ENCODE measurements at places on chromosomes 2 and 18.

- DNase-seq: no peak
Observed at GRCh38 chr2:230356084-230356483, 29.1 kb downstream of the SP140L start.

DNA sequence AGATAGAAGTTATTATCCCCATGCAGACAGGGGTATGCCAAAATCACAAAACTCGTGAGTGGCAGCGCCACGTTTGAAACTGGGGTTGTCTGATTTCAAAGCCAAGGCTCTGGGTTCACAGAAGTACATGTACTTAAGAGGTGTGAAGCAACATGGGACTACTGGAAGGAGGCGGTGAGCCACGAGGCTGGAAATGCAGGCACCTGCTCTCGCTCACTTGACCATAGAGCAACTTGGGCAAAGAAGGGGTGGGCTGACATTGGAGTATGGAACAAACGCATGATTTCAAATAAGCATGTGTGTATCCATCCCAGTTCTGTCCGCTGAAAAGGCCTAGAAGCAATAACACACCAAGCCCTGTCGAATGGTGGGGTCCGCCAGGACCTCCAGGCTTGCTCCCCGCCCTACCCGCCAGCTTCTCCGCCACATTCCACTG is 593 bp upstream of the ACTR2 start:
- no peak for DNase-seq

- DNase-seq: no peak
Observed at GRCh38 chr18:27652480-27653121, 467.5 kb upstream of the CHST9 start.

DNA sequence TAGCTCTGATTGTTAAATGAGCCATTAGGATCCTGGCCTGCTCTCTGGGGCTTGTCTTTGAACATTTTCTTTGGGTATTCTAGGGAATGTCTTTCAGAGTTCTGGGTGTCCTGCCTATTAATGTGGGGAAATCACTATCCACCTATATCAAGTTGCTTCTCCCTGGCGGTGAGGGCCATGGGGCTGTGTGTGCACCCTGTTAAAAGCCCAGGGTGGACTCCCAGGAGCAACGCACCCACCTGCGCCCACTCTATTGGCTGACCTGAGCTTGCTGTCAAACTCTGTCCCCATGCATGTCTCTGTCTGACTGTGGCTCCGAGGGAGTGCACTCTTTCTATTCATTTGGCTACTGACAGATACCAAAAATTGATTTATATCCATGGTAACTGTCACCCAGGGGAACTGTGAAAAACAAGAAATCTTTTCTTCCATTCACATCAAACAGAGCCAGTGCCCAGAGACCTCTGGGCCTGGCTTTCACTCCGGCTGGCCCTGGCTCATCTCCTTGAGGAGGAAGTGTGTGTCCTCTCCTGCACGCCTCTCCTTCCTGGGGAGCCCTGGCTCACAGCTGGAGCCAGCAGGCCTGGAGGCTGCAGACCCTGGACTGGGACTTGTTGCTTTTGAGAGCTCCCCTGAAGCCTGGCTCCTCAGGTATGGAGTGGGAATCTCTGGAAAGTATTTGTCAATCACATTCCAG is 10.5 kb upstream of the TOGARAM2 start:
- DNase-seq: no peak

DNA sequence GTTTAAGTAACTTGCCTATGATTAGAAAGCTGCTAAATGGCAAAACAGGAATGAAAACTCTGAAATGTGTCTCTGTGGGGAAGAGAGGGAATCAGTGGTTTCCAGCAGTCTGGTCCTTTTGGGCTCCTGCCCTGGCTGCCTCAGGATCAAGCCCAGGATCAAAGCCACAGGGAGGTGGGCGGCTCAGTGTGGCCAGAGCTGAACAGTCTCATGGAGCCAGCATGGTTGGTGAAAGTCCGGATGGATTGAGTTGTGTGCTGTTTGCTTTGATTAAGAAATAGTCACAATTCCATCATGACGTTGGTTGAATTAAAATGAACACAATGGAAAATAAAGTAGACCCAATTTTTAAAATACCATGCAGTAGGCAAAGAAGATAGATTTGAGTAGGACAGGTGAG is 344.2 kb downstream of the LPIN1 start:
- no peak for DNase-seq

DNA sequence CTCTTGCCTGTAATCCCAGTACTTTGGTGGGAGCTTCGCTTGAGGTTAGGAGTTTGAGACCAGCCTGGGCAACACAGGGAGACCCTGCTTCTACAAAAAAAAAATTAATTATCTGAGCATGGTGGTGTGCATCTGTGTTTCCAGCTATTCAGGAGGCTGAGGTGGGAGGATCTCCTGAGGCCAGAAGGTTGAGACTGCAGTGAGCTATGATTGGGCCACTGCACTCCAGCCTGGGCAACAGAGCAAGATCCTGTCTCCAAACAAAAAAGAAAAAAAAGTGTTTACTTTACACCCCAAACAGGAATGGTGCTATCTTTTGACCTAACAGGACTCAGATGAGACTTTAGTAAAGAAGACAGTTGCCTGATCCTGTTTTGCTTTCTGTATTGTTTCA is 35.6 kb downstream of the MAL start:
- DNase-seq: no peak

- DNase-seq: no peak
Observed at GRCh38 chr2:29241955-29242565, 126.8 kb downstream of the CLIP4 start.

DNA sequence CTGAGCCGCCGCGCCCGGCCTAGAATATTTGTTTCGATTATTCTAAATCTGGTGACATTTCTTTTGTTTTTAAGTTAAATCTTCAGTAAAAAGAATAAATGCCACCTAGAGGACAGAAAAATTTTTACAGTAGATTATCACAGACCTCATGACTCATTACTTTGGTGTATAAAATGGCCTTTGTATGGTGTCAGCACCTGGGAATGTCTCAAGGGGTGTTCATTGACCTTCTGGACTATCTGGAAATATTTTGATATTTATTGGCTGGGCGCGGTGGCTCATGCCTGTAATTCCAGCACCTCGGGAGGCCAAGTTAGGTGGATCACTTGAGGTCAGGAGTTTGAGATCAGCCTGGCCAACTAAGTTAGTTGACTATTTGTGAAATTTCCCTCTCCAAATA is 30.3 kb upstream of the SLC30A6 start:
- DNase-seq: no peak

DNA sequence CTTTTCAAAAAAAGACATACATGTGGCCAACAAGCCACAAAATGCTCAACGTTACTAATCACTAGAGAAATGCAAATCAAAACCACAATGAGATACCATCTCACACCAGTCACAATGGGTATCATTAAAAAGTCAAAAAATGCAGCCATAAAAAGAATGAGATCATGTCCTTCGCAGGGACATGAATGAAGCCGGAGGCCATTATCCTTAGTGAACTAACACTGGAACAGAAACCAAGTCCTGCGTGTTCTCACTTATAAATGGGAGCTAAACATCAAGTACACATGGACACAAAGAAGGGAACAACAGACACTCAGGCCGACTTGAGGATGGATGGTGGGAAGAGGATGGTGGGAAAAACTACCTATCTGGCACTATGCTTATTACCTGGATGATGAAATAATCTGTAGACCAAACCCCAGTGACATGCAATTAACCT is 17.8 kb upstream of the ATL2 start:
- no peak for DNase-seq

DNA sequence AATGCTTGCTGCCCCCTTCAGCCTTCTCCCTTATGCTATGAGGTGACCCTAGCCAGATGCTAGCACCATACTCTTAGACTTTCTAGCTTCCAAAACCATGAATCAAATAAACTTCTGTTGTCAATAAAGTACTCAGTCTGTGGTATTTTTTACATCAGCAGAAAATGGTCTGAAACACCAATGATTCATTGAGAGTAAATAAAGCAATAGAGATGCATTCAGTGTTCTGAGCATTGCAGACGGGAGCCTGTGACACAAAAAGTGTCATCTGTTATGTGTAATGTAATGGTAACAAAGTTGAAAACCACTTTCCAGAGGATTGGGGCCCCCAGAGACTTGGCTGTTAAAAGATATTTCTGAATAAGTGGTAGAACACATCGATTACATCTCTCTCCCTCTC is 758.0 kb upstream of the NRXN1 start:
- DNase-seq: no peak
